ENCODE measurements at places on chromosomes 1 and 21. TPM values are rescaled to one million over a fixed set of nuclear protein-coding genes. Genes with fewer than 3 reads are reported as not detected.

GRCh38 chr1:182293119-182293589 lies 98.4 kb downstream of the GLUL start:
- H3K4me1 ChIP-seq = no peaks in the 10 kb centered on the region
- no peaks in the 10 kb centered on the region for H3K27me3 ChIP-seq
- no peaks in the 10 kb centered on the region for H3K36me3 ChIP-seq
- no peak overlapping the region for H3K27ac ChIP-seq
- H3K4me3 ChIP-seq = no peak overlapping the region

GRCh38 chr21:28436286-28436932 lies 556.3 kb downstream of the LTN1 start:
- H3K4me3 ChIP-seq = no peak overlapping the region
- H3K36me3 ChIP-seq = no peaks in the 10 kb centered on the region
- peaks cover 16% of the 10 kb centered on the region for H3K4me1 ChIP-seq
- no peak for DNase-seq
- no peak overlapping the region for H3K27ac ChIP-seq

DNA sequence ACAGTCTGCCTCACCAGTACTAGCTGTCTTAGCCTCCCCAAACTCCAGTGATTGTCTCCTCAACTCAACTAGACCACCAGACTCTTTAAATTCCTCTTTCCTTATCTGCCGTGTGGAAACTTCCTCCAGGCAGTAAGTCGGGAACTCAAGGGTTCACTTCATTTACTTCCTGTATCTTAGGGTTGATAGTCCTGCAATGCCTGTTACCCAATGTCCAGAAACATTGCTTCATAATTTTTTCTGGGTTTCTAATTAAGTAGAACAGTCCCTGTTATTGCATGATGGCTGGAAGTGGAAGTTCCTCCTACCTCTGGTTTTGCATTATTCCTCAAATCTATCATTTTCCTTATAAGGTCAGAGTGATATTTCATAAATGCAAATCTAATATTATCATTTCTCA lies 60.8 kb upstream of the RNF11 start:
- H3K27me3 ChIP-seq = no peaks in the 10 kb centered on the region
- H3K4me1 ChIP-seq = no peaks in the 10 kb centered on the region
- H3K4me3 ChIP-seq = no peak overlapping the region
- DNase-seq = no peak
- H3K27ac ChIP-seq = no peak overlapping the region

Gene HSF2BP
- 1.1 TPM for polyA plus RNA-seq

Gene THEM5
- polyA plus RNA-seq = not detected

Gene MIXL1
- not detected for polyA plus RNA-seq
